ENCODE measurements at places on chromosomes 1 and 21.

- DNase-seq, result no peak
Observed at GRCh38 chr1:99207216-99207615, 57.1 kb upstream of the PLPPR4 start.

- DNase-seq, result no peak
Observed at GRCh38 chr1:69256036-69256435, 311.7 kb upstream of the LRRC7 start.

GRCh38 chr1:246607462-246607861 is 41.2 kb downstream of the CNST start:
- peak; percentile 7 for DNase-seq

GRCh38 chr21:20106368-20106767 is 891.8 kb upstream of the NCAM2 start:
- no peak for DNase-seq

DNA sequence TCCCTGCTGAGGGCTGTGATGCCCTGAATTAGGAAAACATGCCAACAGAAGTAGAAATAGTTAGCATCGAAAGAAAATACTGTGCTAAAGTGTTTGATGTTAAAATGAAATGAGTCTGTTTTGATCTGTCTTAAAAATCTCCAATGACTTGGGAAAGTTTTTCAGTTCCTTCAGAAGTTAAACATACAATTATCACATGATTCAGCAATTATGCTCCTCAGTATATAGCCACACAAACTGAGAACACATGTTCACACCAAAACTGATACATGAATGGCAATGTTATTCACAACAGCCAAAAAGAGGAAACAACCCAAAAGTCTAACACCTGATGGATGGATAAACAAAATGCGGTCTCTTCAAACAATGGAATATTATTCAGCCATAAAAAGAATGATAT is 130.6 kb downstream of the PTPN14 start:
- no peak for DNase-seq

- peak; percentile 6 for DNase-seq
Observed at GRCh38 chr1:71196685-71197084, 115.8 kb upstream of the ZRANB2 start.

- no peak for DNase-seq
Observed at GRCh38 chr1:2224170-2224584, 3.9 kb upstream of the SKI start.

DNA sequence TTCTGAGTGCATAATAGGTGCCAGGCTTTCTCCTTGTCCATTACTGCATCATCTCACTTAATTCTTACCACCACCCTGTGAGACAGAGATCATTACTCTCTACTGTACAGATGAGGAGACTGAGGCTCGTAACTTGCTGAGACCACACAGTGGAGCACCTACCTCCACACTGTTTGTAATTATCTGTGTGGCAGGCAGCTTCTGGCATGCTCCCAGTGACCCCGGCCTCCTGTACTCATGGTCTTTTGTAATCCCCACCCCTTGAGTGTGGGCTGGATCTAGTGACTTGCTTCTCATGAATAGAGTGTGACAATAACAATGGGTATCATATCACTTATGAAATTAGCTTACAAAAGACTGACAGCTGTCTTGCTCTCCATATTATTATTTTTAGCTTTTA is 407.3 kb downstream of the MATN1 start:
- no peak for DNase-seq

- no peak for DNase-seq
Observed at GRCh38 chr1:202107321-202107761, 15.4 kb upstream of the GPR37L1 start.

- DNase-seq, result peak; percentile 42
Observed at GRCh38 chr1:183070923-183071618, 47.9 kb downstream of the LAMC1 start.

DNA sequence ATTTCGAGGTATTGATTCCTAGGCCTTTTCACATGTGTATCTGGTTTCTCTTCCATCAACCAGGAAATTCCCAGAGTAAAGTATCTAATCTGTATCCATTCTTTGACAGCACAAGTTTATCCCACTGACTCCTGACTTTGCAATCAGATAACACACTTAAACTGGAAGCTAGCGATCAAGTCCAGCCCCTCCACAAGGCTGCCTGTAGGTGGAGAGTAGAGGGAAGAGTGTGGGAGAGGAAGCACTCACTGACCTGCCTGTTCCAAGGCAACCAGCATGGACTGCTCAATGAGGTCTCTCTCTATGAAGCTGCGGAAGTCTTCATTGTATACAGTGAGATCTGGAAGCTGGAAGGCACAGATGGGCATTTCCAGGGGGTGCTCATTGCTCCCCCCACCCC is 30.4 kb upstream of the MTMR11 start:
- DNase-seq, result no peak

DNA sequence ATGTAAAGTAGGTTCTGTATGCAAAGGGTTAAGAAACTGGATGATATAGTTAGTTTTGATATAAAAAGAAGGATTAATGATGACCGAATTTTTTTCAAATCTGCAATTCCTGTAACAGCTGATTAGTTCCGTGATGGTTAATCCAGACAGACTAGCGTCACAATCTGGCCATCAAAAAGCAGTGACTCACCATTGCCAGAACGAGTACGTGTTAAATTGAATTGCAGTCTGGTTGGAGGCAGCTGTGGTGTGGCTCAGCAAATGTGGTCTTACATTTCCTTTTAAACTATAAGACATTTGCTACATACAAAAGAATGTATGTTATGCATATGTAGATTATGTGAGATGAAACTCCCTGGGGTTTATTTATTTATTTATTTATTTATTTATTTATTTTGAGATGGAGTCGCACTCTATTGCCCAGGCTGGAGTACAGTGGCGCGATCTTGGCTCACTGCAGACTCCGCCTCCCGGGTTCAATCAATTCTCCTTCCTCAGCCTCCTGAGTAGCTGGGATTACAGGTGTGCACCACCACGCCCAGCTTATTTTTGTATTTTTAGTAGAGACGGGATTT is 139.8 kb downstream of the RYR2 start:
- no peak for DNase-seq

DNA sequence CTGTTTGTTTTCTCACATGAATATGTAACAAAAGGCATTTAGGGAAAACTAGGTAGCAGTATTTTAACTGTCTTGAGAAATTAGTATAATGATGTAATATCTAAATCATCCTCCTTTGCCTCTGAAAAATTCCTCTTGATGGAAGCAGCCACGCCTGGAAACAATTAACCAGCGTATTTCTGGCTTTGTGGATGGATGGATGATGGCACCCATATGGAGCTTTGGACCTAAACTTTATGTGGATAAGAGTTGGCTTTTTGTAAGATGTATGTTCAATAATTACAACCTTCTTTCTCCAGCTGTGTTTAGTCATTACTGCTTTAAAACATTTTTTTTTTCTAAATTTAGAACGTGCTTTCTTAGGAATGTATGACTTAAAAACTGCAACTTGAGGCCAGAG is 12.7 kb downstream of the CDCA8 start:
- DNase-seq, result no peak

DNA sequence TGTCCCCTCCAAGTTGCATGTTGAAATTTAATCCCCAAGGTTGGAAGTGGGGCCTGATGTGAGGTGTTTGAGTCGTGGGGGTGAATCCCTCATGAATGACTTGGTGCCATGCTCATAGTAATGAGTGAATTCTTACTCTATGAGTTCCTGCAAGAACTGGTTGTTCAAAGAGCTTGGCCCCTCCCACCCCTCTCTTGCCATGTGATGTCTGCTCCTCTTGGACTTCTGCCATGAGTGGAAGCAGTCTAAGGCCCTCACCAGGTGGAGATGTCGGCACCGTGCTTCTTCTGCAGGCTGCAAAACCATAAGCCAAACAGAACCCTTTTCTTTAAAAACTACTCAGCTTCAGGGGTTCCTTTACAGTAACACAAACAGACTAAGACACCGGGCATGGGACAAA is 14.3 kb downstream of the G0S2 start:
- DNase-seq, result no peak

- DNase-seq, result no peak
Observed at GRCh38 chr1:230194525-230194924, 127.5 kb downstream of the GALNT2 start.

- peak; percentile 68 for DNase-seq
Observed at GRCh38 chr1:17944646-17945045, 163.0 kb upstream of the IGSF21 start.

DNA sequence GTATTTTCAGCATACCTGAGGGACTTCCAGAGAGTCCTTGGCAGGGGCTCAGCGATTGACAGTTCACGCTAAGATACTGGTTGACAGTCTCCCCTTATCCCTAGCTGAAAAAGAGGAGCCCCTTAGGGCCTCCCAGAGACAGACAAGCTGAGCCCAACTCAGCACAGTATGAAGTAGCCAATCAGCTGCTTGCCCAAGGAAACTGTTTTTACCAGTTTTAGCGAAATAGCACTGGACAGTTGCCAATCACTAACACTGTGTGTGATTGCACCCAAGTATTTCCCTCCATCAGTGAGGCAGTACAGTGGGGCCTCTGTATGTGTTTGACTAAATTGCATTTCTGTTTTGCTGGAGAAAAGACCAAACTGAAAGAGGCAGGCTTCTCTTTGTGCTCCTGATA is 27.0 kb downstream of the KHDRBS1 start:
- no peak for DNase-seq

- no peak for DNase-seq
Observed at GRCh38 chr1:4253935-4254334, 353.9 kb upstream of the C1orf174 start.

DNA sequence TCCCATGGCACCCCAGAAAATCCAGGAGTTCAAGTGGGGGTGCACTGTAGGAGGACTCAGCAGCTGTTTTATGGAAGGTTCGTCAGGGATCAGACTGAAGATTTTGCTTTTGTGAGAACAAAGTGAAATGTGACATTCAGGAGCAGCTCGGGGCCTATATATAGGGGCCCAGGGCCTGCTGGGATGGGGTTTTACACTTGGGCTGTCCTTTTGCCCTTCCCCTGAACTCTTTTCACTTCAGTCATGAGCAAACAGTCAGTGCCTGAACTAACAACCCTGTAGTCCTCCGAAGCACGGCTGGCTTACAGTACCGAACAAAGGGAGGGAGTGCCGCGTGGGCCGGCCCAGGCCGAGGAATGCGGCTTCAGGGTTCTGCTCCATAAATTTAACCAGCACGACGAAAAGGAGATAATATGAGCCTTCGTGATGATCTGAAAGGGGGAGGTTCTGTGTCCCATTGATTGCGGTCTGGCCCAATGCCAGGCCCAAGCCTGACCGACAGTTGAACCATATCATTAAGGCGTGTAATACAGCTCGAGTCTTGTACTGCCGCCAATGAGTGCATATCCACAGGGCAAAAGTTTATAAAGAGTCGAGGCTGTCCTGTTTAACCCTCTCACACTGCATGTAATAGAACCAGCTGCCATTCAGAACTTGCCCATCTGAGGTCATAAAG is 139.9 kb downstream of the DHRS3 start:
- peak; percentile 42 for DNase-seq

GRCh38 chr1:18240906-18241305 is 133.3 kb downstream of the IGSF21 start:
- no peak for DNase-seq

GRCh38 chr1:206809504-206810084 is 37.3 kb upstream of the IL10 start:
- DNase-seq, result peak; percentile 37

- DNase-seq, result peak; percentile 53
Observed at GRCh38 chr1:225655509-225656258, 2.8 kb upstream of the ENAH start.

DNA sequence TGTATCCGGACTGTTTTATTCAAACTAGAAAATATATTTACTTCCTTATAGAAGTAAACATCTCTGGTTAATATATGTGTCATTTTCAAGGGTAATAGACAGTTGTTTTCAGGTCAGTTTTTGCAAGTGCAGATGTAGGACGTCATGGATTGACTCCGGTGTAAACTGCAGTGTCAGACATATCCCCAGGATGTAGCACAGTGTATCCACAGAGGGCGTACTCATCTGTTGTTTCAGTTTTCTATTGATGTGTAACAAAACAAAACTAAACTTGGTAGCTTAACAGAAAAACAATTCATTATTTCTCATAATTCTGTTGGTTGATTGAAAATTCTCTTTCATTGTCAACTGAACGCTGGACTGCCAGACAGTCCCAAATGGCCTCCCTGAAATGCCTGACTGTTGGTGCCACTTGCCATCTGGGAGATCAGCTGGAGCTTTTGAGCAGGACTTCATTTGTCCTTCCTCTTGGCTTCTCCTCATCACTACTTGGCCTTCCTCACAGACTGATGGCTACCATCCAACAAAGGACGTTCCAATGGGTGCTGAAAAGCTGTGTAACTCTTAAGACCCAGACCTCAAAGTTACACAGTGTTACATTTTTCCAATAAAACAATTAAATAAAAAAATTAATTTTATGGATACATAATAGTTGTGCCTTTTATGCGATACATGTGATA is 181.6 kb downstream of the NCAM2 start:
- no peak for DNase-seq

GRCh38 chr1:227774051-227774731 is 39.0 kb downstream of the SNAP47 start:
- no peak for DNase-seq

DNA sequence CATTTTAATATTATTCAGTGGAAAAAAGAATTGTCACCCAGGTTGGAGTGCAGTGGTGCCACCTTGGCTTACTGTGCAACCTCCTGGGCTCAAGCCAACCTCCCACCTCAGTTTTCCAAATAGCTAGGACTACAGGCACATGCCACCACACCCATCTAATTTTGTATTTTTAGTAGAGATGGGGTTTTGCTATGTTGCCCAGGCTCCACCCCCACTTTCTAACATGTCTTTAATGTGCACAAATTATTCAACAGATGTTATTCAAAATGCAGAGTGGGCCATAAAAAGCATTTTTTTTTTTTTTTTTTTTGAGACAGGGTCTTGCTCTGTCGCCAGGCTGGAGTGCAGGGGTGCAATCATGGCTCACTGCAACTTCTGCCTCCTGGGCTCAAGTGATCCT is 17.3 kb downstream of the DDX59 start:
- no peak for DNase-seq

DNA sequence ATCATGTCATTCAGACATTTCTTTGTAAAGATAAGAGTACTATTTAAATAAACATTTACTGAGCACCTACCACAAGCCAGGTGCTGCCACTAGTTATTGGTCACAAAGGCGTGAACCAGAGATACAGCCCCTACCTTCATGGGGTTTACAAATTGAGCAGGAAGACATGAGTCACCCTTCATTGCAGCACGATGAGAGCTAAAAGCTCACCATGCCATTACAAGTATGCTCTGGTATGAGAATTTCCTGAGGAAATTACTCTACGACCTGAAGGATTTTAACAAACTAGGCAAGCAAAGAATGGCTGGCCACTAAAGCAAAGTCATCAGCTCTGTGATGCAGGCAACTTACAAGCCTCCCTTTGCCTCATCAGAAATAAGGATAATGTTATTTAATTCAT is 346.8 kb downstream of the BRINP2 start:
- DNase-seq, result no peak

DNA sequence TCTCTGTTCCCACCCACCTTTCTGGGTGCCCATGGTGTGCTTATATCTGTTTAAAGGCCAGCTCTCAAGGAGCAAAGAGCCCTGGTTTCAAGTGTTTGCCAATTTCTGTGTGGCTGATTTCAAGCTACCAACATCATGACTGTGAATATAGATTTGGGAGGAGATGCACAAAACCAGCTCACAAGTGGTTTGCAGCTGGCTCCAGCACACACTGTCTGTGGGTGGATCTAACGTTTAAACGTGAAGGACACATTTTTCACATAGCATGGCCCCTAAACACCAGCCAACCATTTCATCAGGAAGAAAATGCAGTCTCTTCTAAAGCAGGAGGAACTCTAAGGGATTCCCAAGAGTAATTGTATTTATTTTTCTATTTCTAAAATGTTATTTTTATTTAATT is 65.2 kb downstream of the FCRL5 start:
- no peak for DNase-seq

GRCh38 chr1:199752688-199753027 is 274.9 kb upstream of the NR5A2 start:
- DNase-seq, result no peak

- DNase-seq, result no peak
Observed at GRCh38 chr21:45372732-45373355, 32.1 kb upstream of the COL18A1 start.
